IPS DF 6.9 (cell line): ENCODE measurements at places on chromosomes 12 and 14.

DNA sequence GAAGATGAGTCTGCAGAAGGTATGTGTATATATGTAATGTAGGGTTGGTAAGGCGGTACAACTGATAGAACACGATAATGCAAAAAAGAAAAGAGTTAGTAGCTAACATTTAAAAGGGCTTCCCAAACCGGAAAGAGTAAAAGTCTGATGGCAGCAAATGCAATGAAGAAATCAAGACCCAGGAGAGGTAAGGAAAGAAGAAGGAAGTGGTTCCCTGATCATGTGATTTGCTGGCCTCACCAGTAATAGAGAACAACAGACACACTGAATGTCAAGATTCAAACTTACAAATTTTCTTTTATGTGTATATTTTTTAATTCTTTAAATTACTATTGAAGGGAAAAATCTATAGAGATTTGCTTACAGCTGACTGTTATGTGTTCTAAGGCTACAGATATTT, 18.4 kb downstream of the ZFC3H1 start:
- no peak for DNase-seq
- no peak overlapping the region for H3K4me3 ChIP-seq
- no peaks in the 10 kb centered on the region for H3K4me1 ChIP-seq
- no peak overlapping the region for H3K27ac ChIP-seq
- no peaks in the 10 kb centered on the region for H3K27me3 ChIP-seq
- peaks cover 2% of the 10 kb centered on the region for H3K36me3 ChIP-seq

DNA sequence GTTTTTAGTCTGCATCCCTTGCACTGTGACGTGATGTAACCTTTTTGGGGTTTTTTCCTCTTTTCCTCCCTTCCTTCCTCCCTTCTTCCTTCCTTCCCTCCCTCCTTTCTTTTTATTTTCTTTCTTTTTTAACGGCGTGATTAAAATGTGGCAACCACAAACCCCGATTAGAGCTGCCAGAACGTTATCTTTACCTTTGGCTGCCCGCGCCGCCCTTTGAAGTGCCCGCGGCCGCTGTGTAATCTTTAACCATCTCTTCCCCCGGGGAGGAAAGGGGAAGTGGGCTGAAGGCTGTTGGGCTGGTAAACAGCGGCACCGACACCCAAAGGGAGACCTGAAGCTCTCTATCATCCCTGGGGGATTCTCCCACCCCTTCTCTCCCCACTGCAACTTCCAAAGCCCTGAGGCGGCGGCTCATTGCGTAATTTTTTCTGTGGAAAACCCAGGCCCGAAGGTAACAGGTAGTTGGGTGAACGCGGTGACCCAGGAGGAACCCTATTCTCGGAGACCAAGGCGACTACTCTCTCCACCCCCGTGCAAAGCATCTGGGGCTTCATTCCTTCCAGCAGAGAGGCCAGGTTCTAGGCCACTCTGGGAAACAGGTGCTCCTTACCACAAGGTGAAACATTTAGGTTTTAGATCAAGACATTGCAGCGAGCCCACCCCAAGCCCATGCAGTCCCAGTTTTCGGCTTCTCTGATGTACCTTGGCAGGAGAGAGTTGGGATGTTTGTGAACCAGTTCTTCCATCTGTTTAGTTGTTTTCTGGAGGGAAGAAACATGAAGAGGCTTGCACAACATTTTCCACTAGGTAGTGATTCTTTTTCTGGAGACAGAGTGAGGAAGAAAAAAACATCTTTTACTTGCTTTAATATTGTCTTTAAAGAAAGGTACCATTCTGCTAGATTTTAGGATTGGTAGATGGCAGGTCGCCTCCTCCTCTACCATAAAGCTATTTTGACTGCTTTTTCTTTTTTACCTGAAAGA, 1.5 kb downstream of the LGR5 start:
- H3K27ac ChIP-seq: no peak overlapping the region
- peaks cover 43% of the 10 kb centered on the region for H3K27me3 ChIP-seq
- 0 out of 2 replicates have a peak, but pooled peaks cover 2% of the 10 kb centered on the region for H3K36me3 ChIP-seq
- H3K4me3 ChIP-seq: peak overlapping the region; percentile 16; the same call in 1 of the 2 replicates
- no peak for DNase-seq

- H3K27ac ChIP-seq: no peak overlapping the region
- no peaks in the 10 kb centered on the region; the same call in 1 of the 2 replicates for H3K4me1 ChIP-seq
- DNase-seq: no peak
Measured at GRCh38 chr14:101489092-101489760, 72.1 kb upstream of the DIO3 start.

DNA sequence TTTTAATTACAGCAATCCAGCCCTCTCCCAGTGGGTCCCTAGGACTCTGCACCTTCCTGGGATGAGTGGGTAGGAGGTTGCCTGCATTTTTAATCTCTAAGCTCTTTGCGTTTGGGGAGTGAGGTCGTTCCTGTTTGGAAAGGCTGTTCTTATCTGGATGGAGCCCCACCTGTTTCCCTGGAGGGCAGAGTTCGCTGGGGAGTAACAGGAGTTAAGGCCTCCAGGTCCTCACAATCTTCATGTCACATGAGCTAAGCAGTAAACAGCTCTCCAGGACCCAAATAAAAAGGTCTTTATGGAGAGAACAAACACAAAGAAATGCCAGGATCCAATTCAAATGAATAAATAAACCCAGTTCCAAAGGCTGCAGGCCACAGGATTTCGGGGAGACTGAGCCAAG, 56.0 kb upstream of the RFLNA start:
- peaks cover 1% of the 10 kb centered on the region; the same call in 1 of the 2 replicates for H3K4me1 ChIP-seq
- H3K4me3 ChIP-seq: no peak overlapping the region
- no peaks in the 10 kb centered on the region for H3K36me3 ChIP-seq
- DNase-seq: no peak

DNA sequence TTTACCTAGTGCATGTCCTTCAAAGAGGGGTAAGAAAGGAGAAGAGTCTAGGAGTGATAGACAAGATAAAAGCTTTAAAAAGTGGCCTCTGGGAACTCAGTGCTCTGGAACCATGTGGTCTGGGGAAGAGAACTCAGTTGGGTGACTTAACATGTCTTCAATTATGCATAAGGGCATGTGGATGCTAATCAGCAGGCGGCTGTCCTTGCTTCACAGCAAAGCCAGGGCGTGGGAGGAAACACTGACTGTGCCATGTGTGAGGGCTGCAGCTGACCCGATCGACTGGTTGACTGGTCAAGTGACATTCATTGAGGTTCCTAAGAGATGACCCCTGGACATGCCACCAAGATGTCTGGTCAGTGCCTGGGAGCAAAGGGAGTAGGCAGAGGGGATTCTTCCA, 1053.8 kb downstream of the BCL11B start:
- no peaks in the 10 kb centered on the region for H3K27me3 ChIP-seq
- no peaks in the 10 kb centered on the region for H3K4me1 ChIP-seq
- no peak overlapping the region for H3K4me3 ChIP-seq
- H3K36me3 ChIP-seq: no peaks in the 10 kb centered on the region
- DNase-seq: no peak

DNA sequence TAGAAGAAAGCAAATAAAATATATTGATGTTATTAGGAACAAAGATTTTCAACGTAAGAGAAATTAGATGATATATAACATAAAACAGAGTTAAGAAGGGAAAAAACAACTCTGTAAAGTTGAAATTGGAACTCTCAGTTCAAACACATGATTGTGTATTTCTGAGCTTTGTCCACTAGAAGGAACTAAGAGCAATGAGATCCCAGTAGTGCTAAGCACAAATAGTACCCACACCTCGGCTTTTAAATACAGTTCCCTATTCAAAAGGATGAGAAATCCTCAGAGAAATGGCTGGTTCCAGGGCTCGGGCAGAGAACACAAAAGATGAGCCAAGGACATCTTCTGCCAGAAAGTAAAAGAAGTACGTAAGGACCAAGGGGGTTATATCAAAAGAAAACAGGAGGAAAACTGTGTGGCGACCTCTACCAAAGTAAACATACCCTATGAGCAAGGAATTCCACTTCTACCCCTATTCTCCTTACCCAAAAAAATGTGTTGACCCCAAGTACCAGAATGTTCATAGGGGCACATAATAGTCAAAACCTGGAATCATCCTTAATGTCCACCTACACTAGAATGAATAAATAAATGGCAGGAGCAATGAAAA, 96.6 kb downstream of the SPTSSA start:
- H3K27ac ChIP-seq: no peak overlapping the region
- no peaks in the 10 kb centered on the region for H3K36me3 ChIP-seq
- no peaks in the 10 kb centered on the region for H3K4me1 ChIP-seq
- no peak for DNase-seq

GRCh38 chr14:29217813-29218450, 451.3 kb downstream of the FOXG1 start:
- H3K27me3 ChIP-seq: no peaks in the 10 kb centered on the region
- DNase-seq: no peak
- no peaks in the 10 kb centered on the region for H3K4me1 ChIP-seq
- H3K36me3 ChIP-seq: no peaks in the 10 kb centered on the region
- H3K27ac ChIP-seq: no peak overlapping the region
